Activated CD8-positive, alpha-beta memory T cell treated with anti-CD3 and anti-CD28 coated beads for 1 hour (primary cell): ENCODE measurements at places on chromosomes 2 and 18.

GRCh38 chr18:48304906-48305693 is 104.1 kb downstream of the ZBTB7C start:
- no peak for DNase-seq

DNA sequence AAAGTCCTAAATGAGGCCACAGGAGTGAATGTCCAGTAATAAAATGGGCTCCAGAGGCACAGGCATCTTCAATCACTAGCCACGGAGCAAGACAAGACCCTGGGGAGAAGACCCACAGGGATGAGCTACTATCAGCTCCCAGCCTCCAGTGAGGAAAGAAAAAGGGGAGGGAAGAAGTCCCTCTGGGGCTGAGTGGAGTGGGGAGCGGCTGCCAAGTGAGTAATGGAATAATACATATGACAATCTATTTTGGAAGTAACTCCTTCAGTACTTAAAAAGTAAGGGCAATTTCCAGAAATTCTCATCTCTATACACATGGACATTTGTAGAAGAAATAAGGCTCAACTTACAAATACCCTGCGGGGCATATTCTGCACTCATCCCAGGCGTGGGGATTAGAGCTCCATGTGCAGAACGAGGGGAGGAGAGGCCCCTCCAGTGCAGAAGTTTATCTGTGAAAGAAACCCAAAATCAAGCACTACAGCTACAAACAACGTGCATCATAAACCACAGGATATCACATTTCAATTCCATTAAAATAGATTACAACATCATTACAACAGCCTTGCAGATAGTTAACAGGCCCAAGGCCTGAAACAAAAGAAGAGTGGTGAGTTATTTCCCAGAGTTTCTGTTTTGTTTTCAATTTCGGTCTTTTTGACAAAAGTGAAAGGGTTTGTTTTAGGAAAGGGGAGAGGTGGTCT is 84.9 kb downstream of the BCL11A start:
- DNase-seq: no peak

DNA sequence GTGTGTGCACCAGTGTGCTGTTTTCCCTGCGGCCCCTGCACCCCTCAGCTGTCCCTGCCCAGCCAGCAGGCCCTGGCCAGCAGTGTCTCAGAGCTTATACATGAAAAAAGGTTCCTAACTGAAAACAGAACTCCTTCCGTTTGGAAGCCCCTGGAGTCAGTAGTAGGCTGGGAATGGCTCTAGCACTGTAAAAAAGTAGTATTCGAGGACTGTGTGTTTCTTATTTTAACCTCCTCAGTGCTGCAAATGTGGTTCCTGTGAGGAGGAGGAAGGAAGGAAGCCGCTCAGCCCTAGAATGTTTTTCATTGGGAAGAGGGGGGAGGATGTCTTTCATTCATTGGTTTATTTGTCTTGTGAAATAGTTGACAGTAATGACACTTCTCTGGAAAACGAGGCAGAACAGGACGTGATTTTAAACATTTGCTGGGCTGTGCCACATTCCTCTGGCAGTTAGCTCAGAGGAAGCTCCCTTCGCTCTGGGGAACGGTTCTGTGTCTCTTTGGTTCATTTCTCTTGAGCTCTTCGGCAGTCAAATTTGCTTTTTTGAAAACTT is 103.5 kb downstream of the SPTBN1 start:
- DNase-seq: no peak

- DNase-seq: no peak
These were observed 11.5 kb upstream of the SERPINB13 start for GRCh38 chr18:63575681-63576080.

- no peak for DNase-seq
These were observed 153.0 kb downstream of the ZFP36L2 start for GRCh38 chr2:43073401-43073825.

GRCh38 chr18:32048507-32049091 is 30.0 kb downstream of the RNF125 start:
- DNase-seq: no peak

DNA sequence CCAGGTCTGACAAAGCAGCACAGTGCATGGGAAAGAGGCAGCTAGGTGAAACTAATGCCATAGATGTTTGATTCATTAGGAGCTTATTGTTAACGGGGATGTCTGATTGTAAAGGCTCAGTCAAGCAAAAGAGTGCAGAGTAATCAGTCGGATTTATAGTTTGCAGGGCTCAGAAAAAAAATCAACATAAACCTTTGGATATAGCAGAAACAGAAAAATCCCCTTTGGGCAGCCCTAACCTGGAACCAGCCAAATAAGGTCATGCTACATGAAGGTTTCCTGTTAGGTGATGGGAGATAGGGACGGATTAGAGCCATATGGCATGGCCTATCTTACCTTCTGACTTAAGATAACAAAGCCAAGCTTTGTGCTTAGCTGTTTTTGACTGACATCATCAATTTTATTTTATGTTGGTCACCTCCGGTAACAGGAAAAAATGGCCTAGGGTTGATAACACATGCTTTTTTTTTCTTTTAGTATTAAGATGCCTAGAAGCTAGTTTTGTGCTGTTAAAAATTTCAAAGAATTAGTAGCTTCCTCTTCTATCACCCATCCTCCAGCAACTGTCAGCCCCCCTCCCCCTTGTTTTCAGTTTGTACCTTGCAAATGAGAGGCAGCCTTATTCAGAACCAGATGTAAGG is 60.7 kb upstream of the ZEB2 start:
- no peak for DNase-seq

GRCh38 chr2:171412571-171413175 is 21.1 kb downstream of the METTL8 start:
- no peak for DNase-seq

- no peak for DNase-seq
These were observed 193.9 kb upstream of the HS6ST1 start for GRCh38 chr2:128512379-128513115.

GRCh38 chr18:49850636-49851035 is 37.3 kb upstream of the ACAA2 start:
- no peak for DNase-seq

DNA sequence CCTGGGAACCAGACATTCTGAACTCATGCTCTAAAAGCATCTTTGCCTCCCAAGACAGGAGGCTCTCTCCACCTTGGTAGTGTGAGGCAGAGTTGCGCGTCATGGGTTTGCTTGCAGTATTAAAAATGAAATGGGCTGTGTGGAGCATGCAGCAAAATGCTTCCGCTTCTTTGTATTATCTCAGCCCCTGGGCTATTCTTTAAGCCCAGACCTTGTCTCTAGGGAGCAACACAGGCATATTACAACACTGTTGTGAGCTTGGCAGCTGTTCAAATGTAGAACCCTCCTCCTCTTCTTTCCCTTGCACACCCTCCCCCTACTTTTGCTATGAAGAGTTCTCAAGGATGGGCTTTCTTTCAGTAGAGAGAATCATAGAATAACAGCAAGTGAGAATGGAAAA is 185.1 kb upstream of the LHCGR start:
- no peak for DNase-seq

DNA sequence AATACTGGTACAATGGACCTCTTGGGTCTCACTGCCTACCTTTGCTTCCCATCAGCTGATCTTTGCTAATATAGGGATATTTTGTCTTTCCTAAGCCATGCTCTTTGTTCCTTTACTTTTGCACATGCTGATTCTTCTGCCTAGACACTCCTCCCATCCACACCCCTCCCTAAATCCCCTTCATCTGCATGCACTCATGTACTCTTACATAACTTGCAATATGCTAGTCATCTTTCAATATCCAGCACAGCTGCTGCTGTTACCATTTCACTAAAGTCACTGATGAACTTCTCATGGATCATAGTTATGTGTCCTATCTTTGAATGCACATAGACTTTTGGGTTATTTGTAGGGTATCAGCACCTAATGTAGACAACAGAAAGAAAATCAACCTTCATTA is 18.5 kb upstream of the DTNA start:
- no peak for DNase-seq
